ENCODE measurements at places on chromosomes 16 and 17. TPM values are rescaled to one million over a fixed set of nuclear protein-coding genes. Genes with fewer than 3 reads are reported as not detected.

The KIF19 gene
- 3.2 TPM for total RNA-seq

The SMG1 gene
- 73.6 TPM for total RNA-seq

The HS3ST3A1 gene
- 0.91 TPM for total RNA-seq

The DPEP2 gene
- 0.88 TPM for total RNA-seq

The BCAR1 gene
- 130 TPM for total RNA-seq

The CCL3 gene
- 2.0 TPM for total RNA-seq

The TMC6 gene
- 108 TPM for total RNA-seq

The NHERF1 gene
- total RNA-seq: 186 TPM

The RPRML gene
- total RNA-seq: not detected

Measured in colonic mucosa (tissue), 4 donors.